ENCODE measurements at places on chromosomes 13 and 19.

GRCh38 chr19:18029617-18030338 is 21.8 kb downstream of the ARRDC2 start:
- DNase-seq = no peak

DNA sequence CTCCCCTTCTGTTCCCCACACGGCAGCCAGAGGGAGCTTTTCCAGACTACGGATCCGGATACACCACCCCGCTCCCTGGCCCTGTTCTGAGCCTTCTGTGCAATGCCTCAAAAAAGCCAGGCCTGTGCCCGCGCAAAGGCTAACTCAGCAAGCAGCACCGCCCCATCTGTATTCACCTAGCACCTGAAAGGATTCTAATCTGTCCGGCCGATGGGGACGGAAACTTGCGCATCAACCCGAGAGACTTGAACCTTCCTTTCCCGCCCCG is 589 bp downstream of the ZBTB45 start:
- DNase-seq = peak; percentile 64

- no peak for DNase-seq
These were observed 43.4 kb downstream of the EFNB2 start for GRCh38 chr13:106491928-106492587.

- DNase-seq = no peak
These were observed 4.6 kb upstream of the KBTBD6 start for GRCh38 chr13:41137241-41137640.

DNA sequence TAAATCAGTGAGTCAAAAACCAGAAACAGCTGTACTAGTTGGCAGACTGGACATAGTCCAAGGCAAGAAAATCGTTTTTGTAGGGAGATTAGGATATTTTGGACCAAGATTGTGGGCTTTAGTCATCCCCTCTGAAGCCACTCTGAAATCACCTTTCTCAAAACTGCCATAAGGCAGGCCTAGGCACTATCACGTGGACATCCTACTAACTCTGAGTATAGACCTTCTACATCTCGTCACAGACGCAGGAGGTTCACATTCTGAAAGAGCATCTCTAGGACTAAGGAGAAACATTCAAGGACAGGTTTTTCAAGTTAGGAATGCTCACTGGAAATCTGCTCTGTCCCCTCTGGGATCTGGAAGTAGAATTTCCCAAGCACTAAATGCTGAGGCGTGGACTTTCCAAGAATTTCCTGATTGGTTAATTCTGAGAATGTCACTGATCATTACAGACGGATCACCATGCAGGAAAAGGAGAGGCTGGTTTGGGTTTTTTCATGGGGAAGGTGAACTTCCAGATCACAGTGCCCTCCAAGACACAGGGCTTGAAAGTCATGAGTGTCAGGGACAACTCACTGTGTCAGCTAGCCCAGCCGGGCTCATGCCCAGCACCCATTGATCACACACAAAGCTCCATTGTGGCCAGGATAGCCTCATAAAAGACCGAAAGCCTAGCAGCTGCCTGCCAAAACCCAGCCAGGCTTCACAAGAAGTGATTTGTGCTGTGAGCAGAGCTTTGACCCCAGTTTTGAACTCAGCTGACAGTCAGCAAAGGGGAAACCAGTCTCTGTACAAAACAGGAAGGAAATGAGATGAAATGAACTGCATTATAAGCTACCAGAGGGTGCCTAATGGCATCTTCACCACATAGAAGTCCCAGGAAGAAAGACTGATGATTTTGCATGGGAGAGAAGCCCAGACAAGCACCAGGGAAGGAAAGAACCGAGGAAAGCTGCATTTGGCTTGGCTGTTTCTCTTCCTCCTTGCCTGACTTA is 2.7 kb upstream of the RUBCNL start:
- no peak for DNase-seq

DNA sequence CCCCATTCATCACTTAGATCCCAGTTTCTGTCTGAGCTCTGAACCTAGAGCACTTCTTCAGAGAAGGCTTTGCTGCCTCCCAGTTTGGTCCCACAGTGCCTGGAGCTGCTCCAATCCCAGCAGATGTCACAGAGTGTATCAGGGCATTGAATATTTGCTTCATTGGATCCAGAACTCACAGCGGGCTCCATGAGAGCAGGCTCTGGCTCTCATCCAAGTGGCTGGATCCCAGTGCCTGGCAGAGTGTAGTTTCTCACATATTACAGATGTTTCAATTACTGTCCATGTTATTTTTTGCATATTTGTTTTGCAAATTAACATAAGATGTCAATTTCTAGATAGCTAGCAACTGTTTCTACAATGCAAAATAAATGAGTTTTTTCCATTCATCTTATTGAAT is 50.6 kb downstream of the MYO16 start:
- DNase-seq = no peak

GRCh38 chr13:111042661-111043226 is 72.4 kb upstream of the ARHGEF7 start:
- no peak for DNase-seq

DNA sequence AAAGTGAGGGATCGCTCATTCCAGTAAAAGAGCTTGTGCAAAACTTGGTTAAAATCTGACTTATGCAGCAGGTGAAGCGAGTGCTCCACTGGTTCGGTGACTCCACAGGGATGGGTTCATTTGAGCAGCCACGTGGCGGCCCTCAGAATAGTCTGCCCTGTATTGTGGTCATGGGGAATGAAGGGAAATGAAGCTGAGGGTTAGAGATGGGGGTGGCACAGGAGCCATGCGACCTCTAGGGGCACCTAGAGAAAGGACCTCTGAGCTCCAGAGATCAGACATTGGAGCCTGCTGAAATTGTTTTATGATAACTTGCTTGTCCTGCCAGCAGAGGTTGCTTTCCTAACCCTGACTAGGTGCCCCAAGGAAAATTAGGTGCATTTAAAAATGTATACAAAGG is 26.6 kb downstream of the CBY2 start:
- peak; percentile 5 for DNase-seq

DNA sequence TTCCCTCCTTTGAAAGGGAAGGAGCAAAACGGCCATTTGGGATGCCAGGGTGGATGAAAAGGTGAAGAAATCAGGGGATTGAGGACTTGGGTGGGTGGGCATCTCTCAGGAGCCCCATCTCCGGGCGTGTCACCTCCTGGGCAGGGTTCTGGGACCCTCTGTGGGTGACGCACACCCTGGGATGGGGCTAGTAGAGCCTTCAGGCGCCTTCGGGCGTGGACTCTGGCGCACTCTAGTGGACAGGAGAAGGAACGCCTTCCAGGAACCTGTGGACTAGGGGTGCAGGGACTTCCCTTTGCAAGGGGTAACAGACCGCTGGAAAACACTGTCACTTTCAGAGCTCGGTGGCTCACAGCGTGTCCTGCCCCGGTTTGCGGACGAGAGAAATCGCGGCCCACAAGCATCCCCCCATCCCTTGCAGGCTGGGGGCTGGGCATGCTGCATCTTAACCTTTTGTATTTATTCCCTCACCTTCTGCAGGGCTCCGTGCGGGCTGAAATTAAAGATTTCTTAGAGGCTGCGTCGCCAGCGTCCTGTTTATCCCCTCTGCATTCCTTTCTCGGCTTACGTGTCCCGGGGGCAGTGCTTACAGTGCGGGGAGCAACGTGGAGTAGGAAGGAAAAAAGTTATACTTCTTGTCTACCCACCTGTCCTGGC is 15.2 kb upstream of the S1PR4 start:
- DNase-seq = peak; percentile 75

GRCh38 chr19:5358173-5358800 is 17.7 kb upstream of the PTPRS start:
- DNase-seq = no peak
